ENCODE measurements at places on chromosomes 11 and 22. TPM values are rescaled to one million over a fixed set of nuclear protein-coding genes. Genes with fewer than 3 reads are reported as not detected.
A peak's percentile ranks its signal among the peaks of the same experiment; 100 is the strongest.

GRCh38 chr11:118277312-118277711 lies 13.2 kb upstream of the MPZL2 start:
- no peaks in the 10 kb centered on the region for H3K27me3 ChIP-seq
- no peaks in the 10 kb centered on the region for H3K36me3 ChIP-seq
- H3K27ac ChIP-seq: peak overlapping the region; percentile 42
- DNase-seq: peak; percentile 68
- H3K4me3 ChIP-seq: no peak overlapping the region

DNA sequence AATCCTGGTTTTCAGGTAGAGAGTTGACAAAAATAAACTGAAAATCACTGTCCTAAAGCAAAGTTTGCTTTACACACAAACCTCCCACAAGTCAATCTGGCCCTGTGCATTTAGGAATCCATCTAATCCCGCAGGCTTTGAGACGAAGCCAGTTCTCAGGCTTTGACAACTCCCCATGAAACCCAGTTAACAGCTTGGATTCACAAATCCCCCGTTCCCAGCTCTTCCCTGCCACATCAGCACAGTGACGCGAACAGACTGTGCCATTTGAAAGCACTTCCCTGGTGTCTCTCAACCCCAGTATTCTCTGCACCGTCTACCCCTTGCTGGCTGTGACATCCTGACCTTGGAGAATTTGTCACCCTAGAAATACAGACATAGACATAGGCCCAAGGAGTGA lies 117.8 kb downstream of the OPCML start:
- no peak overlapping the region for H3K27ac ChIP-seq
- H3K36me3 ChIP-seq: no peaks in the 10 kb centered on the region

DNA sequence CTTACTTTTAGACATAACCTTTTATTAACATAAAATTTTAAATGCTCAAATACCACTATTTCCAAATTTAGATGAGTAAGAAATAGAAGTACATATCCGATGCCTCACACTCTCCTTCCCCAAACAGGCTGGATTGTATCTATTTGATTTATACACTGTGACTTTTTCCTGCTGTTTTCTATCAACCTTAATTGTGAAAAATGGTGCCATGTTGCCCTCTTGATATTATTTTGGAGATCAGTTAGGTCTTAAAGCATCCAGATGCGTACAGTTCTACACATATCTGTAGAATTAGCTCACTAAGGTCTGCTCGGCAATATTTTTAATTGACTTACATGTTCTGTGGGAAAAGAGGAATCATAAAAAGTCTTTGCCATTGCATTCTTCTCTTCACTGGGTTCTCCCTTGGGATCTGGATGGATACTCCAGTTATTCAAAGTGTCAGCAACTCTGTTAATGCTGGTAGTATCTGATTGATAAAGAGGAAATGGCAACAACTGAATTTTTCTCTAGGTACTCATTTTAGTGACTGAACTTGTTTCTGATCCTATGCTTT lies 27.2 kb downstream of the EIF3M start:
- DNase-seq: no peak
- H3K4me1 ChIP-seq: no peaks in the 10 kb centered on the region
- no peak overlapping the region for H3K4me3 ChIP-seq
- no peaks in the 10 kb centered on the region for H3K27me3 ChIP-seq
- H3K36me3 ChIP-seq: no peaks in the 10 kb centered on the region

TXNRD2 gene
- 62.1 TPM for total RNA-seq

LRP5 gene
- 57.1 TPM for total RNA-seq

GRCh38 chr22:19061471-19062138 lies 60.6 kb downstream of the DGCR2 start:
- H3K36me3 ChIP-seq: peaks cover 2% of the 10 kb centered on the region
- peaks cover 5% of the 10 kb centered on the region for H3K4me1 ChIP-seq
- no peak overlapping the region for H3K4me3 ChIP-seq
- DNase-seq: no peak
- no peaks in the 10 kb centered on the region for H3K27me3 ChIP-seq

DNA sequence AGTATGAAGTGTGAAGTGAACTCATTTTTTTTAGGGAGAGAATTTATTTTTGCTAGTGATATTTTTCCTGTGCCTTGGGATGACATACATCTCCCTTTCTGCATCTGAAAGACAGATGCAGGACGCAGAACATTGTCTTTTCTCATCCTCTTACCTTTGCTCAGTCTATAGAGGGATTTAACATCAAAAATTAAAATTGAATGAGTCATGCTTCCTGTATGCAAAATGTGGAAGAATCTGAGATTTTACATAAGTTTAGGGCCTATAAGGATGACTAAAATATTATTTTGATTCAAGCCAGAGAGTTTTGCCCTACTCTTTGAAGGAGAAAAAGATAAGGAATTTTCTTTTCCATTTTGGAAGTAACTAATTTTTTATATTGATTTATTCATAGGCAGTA lies 27.3 kb downstream of the XRCC6 start:
- peaks cover 8% of the 10 kb centered on the region for H3K36me3 ChIP-seq
- no peaks in the 10 kb centered on the region for H3K4me1 ChIP-seq
- no peak overlapping the region for H3K27ac ChIP-seq
- no peak overlapping the region for H3K4me3 ChIP-seq
- no peak for DNase-seq
- H3K27me3 ChIP-seq: no peaks in the 10 kb centered on the region

TRIM49C gene
- not detected for total RNA-seq

FADS1 gene
- total RNA-seq: 38.7 TPM

- no peaks in the 10 kb centered on the region for H3K36me3 ChIP-seq
- no peaks in the 10 kb centered on the region for H3K27me3 ChIP-seq
- H3K4me1 ChIP-seq: no peaks in the 10 kb centered on the region
- H3K4me3 ChIP-seq: no peak overlapping the region
- no peak for DNase-seq
- no peak overlapping the region for H3K27ac ChIP-seq
Observed at GRCh38 chr22:46897246-46897623, 134.8 kb downstream of the TBC1D22A start.

- no peaks in the 10 kb centered on the region for H3K4me1 ChIP-seq
- H3K4me3 ChIP-seq: no peak overlapping the region
- H3K27ac ChIP-seq: no peak overlapping the region
- no peak for DNase-seq
- no peaks in the 10 kb centered on the region for H3K27me3 ChIP-seq
Observed at GRCh38 chr11:71976551-71976950, 22.2 kb upstream of the IL18BP start.

DNA sequence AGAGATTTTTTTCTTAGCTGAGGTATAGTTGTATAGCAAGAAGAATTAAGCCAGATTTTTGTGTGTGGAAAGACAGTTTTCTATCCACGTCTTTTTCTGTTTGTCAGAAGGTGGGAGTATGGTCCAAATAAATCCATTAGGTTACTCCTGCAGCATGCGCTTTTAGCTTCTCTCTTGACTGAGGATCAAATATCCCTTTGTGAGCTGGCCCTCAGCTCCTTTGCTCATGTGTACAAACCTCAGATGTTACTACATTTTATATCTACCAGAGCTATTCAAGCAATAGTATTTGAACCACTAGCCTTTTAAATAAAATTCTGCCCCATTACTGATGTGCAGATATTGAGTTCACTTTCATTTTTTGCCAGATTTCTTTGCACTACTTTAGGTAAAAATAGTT lies 8.8 kb upstream of the SIDT2 start:
- H3K27ac ChIP-seq: no peak overlapping the region
- no peak for DNase-seq
- H3K4me1 ChIP-seq: no peaks in the 10 kb centered on the region
- H3K4me3 ChIP-seq: no peak overlapping the region

Data from prostate gland (tissue), 2 donors.